ENCODE measurements at places on chromosomes 3 and 15. TPM values are rescaled to one million over a fixed set of nuclear protein-coding genes. Genes with fewer than 3 reads are reported as not detected.

DNA sequence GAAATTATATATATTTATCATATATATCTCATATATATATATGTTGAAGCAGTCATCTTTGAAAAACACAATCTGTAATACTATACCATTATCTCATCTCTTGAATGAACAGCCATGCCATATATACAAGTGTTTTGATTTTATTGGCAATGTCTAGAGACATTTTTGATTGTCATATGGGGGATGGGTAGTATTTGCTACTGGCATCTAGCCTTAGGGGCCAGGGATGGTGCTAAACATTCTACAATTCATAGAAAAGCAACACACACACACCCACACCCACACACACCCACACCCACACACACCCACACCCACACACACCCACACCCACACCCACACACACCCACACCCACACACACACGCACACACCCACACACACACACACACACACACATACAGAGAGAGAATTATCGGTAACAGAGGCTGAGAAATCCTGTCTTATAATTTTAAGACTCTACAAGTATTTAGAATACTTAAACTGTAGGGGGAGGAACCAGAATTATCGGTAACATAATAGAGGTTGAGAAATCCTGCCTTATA, 11.1 kb upstream of the PIK3R4 start:
- H3K27me3 ChIP-seq: no peaks in the 10 kb centered on the region
- no peak overlapping the region for H3K4me3 ChIP-seq
- no peak for DNase-seq
- H3K4me1 ChIP-seq: no peaks in the 10 kb centered on the region
- H3K36me3 ChIP-seq: no peaks in the 10 kb centered on the region

DNA sequence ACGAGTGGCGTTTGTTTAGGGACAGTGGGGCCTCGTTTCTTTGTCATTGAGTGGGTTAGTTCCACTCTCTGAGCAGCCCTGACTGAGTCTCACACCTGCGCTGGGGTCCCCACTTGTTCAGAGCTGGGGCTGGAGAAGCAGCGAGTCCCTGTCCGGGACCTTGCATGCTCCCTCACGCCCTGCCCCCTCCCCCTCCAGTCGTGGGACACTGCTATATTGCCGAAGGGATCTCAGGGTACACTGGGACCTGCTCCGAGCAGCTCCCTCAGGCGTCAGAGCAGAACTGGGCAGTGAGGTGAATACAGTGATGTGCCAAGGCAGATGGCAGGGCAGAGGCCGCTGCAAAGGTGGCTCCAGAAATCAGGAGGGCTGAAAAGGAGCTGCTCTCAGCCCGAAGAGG, 59.9 kb upstream of the KLF13 start:
- no peaks in the 10 kb centered on the region for H3K27me3 ChIP-seq
- peaks cover 20% of the 10 kb centered on the region for H3K4me1 ChIP-seq
- peak overlapping the region; percentile 65 for H3K27ac ChIP-seq
- no peak for DNase-seq

DNA sequence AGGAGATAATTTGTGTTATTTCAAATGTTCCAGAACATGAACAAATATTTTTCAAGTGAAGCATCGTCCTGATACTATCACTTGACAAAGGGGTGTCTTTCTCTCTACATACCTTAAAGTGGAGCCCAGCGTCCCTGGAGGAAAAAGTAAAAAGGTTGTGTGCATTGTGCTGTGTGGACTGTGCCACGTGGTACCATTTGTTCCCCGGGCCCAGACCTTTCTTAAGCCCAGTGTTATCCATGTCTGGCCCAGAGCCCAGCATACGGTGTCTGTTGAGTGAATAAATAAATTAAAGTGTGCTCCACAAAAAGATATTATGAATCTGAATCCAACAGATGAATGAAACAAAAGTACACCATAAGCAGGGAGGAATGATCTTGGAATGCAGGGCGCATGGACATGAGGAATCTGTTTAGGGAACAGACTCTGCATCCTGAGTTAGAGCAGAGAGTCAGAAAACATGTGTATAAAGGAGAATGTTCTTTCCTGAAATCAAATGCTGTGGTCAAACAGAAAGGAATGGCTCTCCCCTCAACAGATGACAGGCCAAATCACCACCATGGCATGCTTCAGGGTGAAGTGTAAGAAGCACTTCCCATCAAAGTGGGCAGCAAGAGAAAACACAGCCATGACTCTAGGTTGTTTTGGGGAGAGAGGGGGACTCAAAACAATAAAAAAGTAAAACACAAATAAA, 8.1 kb upstream of the PRSS50 start:
- no peak overlapping the region for H3K27ac ChIP-seq
- no peaks in the 10 kb centered on the region for H3K4me1 ChIP-seq
- no peak overlapping the region for H3K4me3 ChIP-seq
- H3K36me3 ChIP-seq: no peaks in the 10 kb centered on the region

The MKRN3 gene
- not detected for total RNA-seq

DNA sequence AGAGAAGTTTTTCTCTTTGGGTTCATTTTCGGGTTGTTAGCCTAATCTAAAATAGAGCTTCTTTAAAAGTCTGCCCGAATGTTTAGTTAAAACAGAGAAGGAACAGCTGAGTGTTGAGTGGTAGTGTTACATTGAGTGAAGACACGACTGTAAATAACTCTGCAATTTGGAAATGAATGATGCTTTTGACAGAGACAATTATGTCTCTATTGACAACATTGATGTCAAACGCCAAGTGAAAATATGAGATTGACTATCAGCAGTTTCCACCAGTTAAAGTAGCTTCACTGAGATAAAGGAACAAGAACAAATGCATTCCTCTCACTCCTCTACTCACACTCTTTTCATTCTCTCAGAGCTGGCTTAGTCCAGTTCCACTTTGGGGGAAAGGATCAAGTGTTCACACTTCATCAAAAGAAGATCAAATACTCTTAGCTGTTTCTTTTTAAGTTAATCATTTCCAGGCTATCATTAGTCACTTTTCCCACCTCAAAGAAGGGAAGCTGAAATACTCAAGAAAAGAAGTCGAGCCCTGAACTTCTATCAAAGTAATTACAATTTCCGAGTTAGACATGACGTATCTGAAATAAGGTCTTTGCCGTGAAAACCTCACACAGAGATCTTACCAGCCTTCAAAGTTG, 399.1 kb upstream of the DPH6 start:
- H3K27ac ChIP-seq: no peak overlapping the region
- no peaks in the 10 kb centered on the region for H3K27me3 ChIP-seq
- no peaks in the 10 kb centered on the region for H3K36me3 ChIP-seq

DNA sequence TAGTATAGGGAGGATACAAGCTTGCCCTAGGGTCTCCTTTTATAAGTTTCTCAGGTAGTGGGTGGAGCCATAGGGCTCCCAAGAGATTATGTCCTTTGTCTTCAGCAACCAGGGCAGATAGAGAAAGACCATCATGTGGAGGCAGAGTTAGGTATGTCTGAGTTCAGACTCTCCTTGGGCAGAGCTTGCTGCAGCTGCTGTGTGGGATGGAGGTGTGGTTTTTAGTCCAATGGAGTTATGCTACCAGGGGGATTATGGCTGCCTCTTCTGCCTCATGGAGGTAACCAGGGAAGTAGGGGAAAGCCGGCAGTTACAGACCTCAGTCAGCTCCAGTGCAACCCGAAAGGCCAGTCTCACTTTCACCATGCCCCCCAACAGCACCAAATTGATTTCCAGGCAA, 220.5 kb downstream of the NECTIN3 start:
- H3K27me3 ChIP-seq: no peaks in the 10 kb centered on the region
- H3K4me3 ChIP-seq: no peak overlapping the region
- H3K27ac ChIP-seq: no peak overlapping the region
- DNase-seq: no peak

GRCh38 chr3:122533931-122534334, 19.2 kb upstream of the KPNA1 start:
- peaks cover 52% of the 10 kb centered on the region for H3K36me3 ChIP-seq
- no peak overlapping the region for H3K27ac ChIP-seq
- H3K27me3 ChIP-seq: no peaks in the 10 kb centered on the region
- DNase-seq: no peak
- H3K4me3 ChIP-seq: no peak overlapping the region
- no peaks in the 10 kb centered on the region for H3K4me1 ChIP-seq

DNA sequence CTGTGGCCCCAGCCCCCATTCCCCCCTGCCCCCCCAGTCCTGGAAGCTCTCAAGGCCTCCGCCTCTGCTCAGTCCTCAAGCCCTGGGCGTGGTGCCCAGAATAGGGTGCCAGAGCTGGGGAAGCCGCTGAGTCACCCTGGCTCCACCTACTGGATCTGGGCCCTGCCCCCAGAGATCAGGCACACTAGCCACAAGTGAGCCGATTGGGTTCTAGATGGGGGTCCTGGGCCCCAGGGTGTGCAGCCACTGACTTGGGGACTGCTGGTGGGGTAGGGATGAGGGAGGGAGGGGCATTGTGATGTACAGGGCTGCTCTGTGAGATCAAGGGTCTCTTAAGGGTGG, 5.7 kb downstream of the EIF4G1 start:
- no peaks in the 10 kb centered on the region for H3K27me3 ChIP-seq
- no peak overlapping the region for H3K4me3 ChIP-seq
- peaks cover 47% of the 10 kb centered on the region for H3K36me3 ChIP-seq
- peak; percentile 85 for DNase-seq
- peaks cover 3% of the 10 kb centered on the region for H3K4me1 ChIP-seq

- peak; percentile 29 for DNase-seq
- no peak overlapping the region for H3K4me3 ChIP-seq
- H3K4me1 ChIP-seq: no peaks in the 10 kb centered on the region
- H3K36me3 ChIP-seq: peaks cover 7% of the 10 kb centered on the region
- no peaks in the 10 kb centered on the region for H3K27me3 ChIP-seq
- no peak overlapping the region for H3K27ac ChIP-seq
These were observed 7.1 kb downstream of the SIAH2 start for GRCh38 chr3:150755902-150756301.

Measured in lung (tissue), 17 donors.